ENCODE measurements at places on chromosomes 1 and 21.
A peak's percentile ranks its signal among the peaks of the same experiment; 100 is the strongest.

DNA sequence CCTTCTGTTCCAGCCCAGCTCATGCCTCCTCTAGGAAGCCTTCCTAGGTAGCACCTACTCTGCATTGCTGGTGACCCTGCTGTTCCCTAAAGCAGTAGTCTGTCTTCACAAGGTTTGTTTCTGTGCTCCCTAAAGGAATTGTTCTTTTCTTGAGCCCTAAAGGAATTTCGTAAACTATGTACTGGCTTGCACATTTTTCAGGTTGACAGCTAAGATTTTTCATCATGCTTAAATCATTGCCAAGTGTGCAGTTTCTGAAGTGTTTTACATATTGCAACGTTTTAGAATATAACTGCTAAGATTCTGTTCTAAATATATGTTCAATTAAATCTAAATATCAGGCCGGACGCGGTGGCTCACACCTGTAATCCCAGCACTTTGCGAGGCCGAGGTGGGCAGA lies 13.1 kb downstream of the S100A16 start:
- DNase-seq, result no peak

DNA sequence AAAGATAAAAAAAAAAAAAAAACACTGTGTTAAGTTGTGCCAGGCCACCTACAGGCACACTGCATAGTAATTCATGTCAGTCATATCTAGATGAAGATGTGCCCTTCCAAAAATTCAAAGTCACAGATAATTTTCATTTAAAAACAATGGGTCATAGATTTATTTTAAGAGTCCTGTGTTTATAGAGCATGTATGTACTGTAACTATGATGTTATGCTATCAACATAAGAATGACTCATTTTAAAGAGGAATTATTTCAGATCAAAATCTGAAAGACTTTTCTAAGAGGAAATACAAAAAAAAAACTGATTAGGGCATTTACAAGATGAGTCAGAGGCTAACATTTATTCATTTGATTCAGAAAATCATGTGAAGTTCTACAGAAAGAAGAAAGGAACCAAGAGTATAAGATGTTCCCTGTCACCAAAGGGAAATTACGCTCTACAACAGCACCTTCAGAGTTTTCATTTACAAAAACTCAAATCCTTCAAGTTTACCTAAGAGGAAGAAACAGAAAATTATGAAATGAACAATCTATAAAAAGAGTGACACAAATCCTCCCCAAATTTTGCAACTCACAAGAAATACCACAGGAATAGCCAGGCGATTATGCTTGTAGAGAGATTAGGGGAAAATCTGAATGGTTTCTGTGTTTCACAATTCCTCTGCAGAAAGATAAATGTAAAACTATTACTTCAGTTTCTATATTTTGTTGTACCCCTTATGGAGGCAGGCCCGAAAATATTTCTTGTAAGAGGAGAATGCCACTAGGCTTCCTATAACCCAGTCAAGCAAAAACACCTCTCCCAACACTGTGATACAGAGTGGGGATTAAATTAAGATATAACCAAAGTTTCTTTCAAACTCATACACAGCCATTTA lies 13.8 kb downstream of the TP53BP2 start:
- no peak for DNase-seq

GRCh38 chr1:10694274-10694632 lies 102.2 kb downstream of the CASZ1 start:
- no peak for DNase-seq

- no peak for DNase-seq
These were observed 153.7 kb downstream of the COL11A1 start for GRCh38 chr1:102954576-102954975.

DNA sequence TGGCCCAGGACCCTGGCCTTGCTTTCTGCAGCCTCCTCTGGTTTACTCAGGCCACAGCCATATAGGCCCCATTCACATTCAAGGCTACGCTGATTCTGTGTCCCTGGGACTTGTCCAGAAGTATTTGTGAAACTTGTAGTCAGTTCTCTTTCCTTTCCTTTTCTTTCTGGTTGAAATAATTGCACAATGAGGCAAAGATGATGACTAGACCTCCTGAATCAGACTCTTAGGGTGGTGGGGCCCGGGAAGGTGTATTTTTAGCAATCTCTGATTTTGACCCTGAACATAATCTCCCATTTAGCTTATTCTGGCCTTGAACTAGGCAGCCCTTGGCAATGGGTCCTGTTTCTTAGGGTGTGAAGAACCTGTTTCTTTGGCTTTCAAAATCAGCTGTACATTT lies 39.9 kb downstream of the STUM start:
- no peak for DNase-seq

GRCh38 chr1:233113009-233113879 lies 162.8 kb downstream of the NTPCR start:
- peak; percentile 96 for DNase-seq

DNA sequence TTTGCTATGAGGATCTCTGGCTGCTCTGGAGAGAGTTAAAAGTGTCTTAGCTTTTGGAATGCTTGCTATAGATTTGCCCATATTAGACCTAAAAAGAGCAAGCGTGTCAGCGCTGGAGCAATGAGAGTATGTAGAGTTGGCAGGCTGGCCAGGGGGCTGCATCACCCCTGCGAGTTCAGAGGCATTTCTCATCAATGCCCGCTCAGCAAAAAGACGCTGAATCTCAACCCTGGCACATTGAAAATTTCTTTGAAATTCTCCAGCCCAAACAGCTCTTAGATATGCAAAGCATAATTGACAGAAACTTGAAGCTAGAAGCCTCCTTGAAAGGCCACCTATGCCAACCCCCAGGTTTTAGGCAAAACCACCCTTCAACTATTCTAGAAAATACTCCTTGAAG lies 135.5 kb upstream of the F3 start:
- no peak for DNase-seq

GRCh38 chr1:205284420-205285144 lies 37.0 kb downstream of the NUAK2 start:
- peak; percentile 80 for DNase-seq

- no peak for DNase-seq
These were observed 45.5 kb upstream of the RASAL2 start for GRCh38 chr1:178048426-178048825.

DNA sequence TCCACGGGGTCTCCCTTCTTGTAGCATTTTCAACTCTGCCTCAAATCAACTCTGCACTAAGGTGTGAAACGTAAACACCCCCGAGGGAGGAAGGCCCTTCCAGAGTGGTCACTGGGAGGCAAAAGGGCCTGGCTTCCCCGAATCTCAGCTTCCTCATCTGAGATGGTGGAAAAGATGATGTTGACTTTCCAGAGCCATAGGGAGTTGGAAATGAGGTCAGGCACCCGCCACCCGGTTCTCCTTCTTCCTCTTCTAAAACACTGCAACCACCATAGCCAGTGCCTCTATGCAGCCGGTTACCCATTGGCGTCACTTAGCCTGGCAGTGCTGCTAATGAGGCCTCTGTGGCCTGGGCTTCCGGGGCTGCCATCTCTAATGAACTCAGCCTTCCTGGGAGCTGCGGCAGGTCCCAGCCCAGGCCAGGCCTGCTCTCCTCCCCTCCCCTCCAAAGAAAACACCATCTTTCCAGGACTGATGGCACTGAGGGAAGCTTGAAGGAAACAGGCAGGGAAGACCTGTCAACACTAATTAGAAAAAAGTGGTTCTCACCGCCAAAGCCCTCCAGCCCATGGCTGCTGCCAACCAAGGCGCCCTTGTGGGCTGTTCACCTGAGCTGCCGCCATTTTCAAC lies 175.0 kb downstream of the KAZN start:
- DNase-seq, result no peak

GRCh38 chr1:168958562-168959289 lies 147.8 kb upstream of the ATP1B1 start:
- DNase-seq, result no peak

GRCh38 chr1:151520359-151520758 lies 9.2 kb downstream of the CGN start:
- DNase-seq, result no peak

DNA sequence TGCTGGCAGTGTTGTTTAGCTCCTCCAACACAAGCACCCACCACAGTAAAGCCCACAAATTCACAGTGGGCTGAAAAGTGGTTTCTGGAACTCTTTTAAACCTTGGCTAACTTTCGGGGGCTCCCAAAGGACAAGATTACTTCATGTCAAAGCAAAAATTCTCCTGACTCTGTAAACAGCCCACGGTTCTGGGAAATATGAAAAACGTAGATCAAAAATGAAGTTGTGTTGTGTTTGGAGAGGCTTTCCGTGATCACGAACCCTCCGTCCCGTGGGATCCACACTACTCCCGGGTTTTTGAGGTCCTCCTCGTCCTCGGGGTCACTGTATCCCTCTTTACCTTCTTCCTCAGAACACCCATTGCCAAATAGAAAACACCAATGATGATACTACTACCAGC lies 159.0 kb upstream of the RUNX1 start:
- DNase-seq, result no peak

GRCh38 chr1:95093296-95093695 lies 20.5 kb upstream of the ALG14 start:
- no peak for DNase-seq

Data from AG09319 (cell line).